ENCODE measurements at places on chromosomes 6 and 20.
A peak's percentile ranks its signal among the peaks of the same experiment; 100 is the strongest.

DNA sequence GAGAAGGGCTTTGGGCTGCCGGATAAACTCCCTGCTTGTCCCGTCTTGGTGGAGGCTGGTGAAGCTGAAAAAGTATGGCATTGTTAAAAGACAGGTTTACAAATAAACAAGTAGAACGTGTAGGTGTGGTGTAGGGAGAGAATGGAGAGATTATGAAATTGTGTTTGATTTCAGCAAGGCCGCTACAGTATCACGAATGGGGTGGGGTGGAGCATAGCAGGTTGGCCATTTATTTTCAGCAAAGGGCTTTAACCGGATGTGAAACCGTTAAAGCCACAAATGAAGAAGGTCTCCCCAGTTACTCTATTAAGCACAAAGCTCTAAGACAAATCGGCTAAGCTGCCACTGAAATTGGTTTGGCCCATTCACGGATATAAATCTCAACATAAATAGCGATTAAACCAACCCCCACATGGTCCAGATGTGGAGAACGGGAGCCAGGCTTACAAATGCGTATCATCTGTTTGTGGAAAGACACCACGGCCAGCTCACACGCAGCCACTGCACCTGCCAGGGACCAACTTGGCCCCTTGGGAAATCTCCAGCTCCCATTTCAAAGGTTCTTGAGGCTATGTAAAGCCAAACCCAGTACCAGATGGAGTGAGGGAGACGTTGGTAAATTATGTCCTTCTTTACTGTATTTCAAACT is 94.0 kb downstream of the ZMYND8 start:
- no peak for DNase-seq

- no peak for DNase-seq
Observed at GRCh38 chr20:62799036-62799435, 2.8 kb downstream of the MRGBP start.

DNA sequence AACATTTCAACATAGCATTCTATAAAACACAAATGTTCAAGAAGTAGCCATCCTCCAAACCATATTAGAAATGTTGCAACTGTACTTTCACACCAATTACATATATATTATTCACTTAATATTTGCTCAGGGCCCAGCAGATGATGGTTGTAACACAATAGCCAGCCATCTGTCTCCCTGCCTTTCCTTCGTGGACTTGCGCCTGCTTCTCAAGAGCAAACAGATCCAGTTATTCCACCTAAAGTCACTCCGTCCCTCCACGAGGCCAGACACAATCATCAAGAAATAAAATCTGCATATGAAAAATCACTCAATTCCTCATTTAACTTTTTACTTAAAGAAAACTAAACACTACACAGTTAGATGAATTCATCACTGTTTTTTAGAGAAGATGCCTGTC is 160.4 kb downstream of the RALGAPA2 start:
- DNase-seq: no peak

- peak; percentile 34 for DNase-seq
Observed at GRCh38 chr6:46719099-46719498, 16.1 kb downstream of the PLA2G7 start.

DNA sequence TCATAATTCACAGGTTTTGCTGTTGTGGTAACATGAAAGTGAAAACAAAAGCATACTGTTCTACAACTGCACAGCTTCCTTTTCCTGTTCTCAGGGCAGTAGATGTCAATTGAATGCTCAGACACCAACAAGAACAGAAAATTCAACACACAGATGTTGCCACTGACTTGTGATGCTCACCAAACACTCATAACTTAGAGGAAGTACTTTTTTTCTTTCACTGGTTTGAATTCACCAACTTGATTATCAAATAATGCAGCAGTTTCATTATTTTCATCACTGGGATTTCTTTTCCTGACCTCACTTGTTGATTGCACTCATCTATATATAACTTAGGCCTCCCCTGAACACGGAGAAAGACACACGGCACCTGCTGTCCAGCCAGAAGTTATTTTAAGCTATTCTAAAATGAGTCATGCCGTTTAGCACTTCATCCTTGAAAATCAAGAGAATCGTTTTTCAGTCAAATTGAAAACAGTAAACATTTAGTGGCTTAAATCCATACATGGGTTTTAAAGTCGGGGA is 949 bp downstream of the TXLNB start:
- peak; percentile 81 for DNase-seq

DNA sequence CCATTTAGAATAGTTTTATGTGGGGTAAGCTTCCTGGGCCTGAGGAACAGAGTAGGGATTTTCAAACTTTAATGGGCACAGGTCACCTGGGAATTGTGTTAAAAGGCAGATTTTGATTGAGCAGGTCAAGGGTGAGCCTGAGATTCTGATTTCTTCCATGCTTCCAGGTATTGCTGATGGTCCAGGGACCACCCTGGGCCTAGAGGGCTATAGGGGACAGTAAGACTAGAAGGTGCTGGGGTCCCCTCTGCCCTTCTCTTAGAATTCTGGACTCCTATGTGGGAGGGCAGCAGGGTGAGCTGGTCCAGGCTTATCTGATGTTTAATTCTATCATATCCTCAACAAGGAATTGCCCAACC is 2.6 kb downstream of the DDR1 start:
- no peak for DNase-seq

GRCh38 chr6:12614456-12614855 is 102.1 kb upstream of the PHACTR1 start:
- DNase-seq: peak; percentile 65

- DNase-seq: peak; percentile 38
Observed at GRCh38 chr20:35837577-35838195, 65.9 kb downstream of the PHF20 start.

DNA sequence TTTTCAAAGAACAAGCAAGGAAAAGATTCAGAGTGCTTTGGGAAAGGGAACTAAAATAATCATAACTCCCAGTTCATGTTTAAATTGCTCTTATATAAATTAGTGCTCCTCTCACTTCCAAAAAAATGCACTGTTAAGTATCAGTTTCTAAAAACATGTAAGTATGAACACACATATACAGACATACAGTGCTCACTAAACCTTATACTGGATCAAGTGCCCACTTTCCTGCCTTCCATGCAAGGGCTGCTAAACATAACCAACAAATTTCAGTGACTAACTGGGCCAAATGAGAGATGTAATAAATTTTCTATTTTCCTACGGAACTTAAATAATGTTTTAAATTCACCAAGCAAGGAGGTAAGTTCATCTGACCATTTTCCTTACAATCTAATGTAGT is 6.4 kb downstream of the TFAP2A start:
- DNase-seq: no peak

DNA sequence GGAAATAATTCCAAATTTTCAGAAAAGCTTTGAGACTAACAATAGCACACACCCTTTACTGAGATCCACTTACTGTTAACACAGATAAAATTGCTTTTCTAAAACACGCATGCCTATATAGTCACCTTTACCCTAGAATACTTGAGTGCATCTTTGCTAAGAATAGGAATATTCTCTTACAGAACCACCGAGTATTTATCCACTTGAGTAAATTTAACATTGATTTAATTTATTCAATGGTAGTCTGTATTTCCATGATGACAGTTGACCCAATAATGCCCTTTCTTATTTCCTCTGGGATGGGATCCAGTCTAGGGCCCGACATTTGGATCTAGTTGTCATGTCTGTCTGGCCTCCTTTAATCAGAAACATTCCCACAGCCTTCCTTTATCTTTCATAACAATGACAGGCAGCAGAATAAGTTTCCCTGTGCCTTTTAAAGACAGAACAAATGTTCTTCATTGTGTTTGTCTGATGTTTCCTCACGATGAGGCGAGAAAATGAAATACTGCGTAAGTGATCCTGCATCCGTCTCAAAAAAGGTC is 56.6 kb upstream of the ERVFRD-1 start:
- no peak for DNase-seq

- DNase-seq: peak; percentile 84
Observed at GRCh38 chr6:148530394-148530953, 187.8 kb downstream of the SASH1 start.

- DNase-seq: no peak
Observed at GRCh38 chr6:63259153-63259552, 47.9 kb downstream of the FKBP1C start.

GRCh38 chr6:165110860-165111259 is 198.5 kb downstream of the C6orf118 start:
- DNase-seq: no peak

GRCh38 chr20:308427-309038 is 11.2 kb downstream of the ZCCHC3 start:
- DNase-seq: no peak

DNA sequence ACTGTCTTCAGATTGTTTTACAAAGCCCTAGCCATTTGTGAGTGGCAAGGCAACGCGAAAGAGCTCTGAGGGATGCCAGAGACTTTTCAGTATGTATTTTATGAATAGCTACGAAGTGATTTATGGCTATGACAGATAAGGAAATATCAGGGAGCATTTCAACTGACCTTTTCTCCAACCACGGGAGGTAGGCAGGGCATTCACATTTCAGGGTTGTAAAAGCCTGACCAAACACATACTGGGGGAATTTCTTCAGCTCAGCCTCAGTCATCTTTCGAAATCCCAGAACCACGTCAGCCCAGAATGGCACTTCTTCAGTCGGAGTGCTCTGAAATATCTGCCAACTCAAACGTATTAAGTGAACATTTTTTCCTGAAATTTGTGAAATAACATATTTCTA is 10.8 kb downstream of the DDO start:
- DNase-seq: peak; percentile 21

DNA sequence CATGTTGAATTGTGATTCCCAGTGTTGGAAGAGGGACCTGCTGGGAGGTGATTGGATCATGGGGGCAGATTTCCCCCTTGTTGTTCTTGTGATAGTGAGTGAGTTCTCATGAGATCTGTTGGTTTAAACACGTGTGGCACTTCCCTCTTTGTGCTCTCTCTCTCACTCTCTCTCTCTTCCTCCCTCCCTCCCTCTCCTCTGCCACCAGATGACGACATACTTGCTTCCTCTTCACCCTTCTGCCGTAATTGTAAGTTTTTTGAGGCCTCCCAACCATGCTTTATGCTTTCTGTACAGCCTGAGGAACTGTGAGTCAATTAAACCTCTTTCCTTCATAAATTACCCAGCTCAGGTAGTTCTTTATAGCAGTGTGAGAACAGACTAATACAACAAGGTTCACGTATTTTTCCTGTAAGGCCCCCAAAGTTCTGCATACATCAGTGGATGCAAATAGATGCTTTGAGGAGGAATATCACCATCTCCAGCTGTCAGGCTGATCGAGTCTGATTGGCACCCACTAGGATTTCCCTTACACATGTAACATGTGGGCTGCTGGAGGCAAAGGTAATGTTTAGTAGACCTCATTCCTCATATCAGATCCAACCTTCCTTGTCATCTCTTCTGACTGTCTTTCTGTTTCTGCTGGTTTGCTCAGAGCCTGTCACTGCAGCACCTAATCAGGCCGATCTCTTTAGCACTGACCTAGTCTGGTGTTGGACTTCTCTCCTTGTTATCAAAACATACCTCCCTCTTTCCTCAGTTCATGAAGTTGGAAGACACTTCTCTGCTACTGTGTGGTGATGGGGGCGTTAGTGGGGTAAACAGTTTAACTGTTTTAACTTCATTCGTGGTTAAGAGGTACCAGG is 54.3 kb upstream of the BACH2 start:
- DNase-seq: peak; percentile 9

- DNase-seq: no peak
Observed at GRCh38 chr6:28751514-28751913, 172.3 kb downstream of the TRIM27 start.

DNA sequence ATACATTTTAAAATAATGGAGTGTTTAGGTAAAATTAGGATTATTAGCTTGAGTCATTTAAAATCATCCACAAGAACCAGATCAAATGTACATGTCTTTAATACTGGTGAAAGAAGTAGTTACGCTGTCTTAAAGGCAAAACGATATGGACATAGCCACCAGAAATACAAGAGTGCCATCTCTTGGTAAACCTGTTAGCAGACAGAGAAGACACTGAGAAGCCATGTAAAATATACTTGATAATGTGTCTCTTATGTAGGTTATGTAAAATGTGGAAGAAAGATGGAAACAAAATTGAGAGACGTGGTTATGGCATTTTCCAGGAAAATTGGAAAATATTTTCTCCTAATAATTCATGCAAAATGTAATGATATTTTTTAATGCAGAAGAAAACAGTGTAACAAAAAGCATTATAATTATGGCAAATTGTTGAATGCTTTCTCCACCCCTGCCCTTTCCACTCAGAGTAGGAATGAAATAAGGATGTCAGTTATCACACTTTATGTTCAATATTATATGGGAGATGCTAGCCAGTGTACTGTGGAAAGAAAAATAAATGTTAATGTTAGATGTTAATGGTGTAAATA is 12.2 kb upstream of the SLC17A2 start:
- peak; percentile 82 for DNase-seq

DNA sequence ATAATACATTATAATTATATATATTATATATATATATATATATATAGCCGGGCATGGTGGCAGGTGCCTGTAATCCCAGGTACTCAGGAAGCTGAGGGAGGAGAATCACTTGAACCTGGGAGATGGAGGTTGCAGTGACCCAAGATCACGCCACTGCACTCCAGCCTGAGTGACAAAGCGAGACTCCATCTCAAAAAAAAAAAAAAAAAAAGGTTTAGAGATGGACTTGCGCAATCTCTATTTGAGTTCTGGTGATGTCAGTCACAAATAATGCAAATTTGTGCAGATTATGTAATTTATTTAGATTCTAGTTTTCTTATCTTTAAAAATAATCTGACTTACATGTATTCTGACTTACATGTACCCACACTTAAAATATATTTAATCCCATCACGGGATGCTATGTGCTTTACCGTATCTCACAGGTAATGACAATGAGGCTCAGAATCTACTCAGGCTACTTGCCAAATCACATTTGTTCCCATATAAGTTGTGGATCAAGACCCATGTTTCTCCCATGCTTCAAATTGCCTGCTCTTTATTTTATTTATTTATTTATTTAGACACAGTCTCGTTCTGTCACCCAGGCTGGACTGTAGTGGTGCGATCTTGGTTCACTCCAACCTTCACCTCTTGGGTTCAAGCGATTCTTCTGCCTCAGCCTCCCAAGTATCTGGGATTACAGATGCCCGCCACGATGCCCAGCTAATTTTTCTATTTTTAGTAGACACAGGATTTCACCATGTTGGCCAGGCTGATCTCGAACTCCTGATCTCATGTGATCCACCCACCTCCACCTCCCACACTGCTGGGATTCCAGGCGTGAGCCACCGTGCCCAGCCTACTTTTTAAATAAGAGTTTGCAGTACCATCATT is 7.6 kb upstream of the UST start:
- no peak for DNase-seq

GRCh38 chr6:85465762-85466161 is 15.9 kb downstream of the NT5E start:
- no peak for DNase-seq

DNA sequence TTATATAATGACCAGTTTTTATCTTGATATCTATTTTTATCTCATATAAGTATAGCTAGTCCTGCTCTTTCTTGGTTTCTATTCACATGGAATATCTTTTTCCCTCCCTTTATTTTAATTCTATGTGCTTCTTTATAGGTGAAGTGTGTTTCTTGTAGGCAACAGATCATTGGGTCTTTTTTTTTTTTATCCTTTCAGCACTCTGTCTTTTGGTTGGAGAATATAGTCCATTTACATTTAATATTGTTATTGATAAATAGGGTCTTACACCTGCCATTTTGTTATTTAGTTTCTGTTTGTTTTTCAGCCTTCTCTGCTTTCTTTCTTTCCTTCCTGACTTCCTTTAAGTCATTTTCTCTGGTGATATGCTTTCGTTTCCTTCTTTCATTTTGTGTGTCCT is 22.2 kb upstream of the LAMA2 start:
- DNase-seq: no peak
